Heart right ventricle (tissue), 16 donors: ENCODE measurements at places on chromosomes 1 and 21. TPM values are rescaled to one million over a fixed set of nuclear protein-coding genes. Genes with fewer than 3 reads are reported as not detected.
A peak's percentile ranks its signal among the peaks of the same experiment; 100 is the strongest.

Gene BNIPL
- total RNA-seq = 0.32 TPM

GRCh38 chr1:222547944-222548671, at the start of gene HHIPL2:
TSS of gene HHIPL2 (minus strand) at chr1:222548104. CDS start at chr1:222548044, 60 bp downstream.
- no peak for DNase-seq
- no peak within 1 kb of the TSS for H3K4me3 ChIP-seq
- no peak within 1 kb of the TSS for H3K27ac ChIP-seq
- H3K4me1 ChIP-seq = no peaks in the 10 kb centered on the region

Gene IL22RA1
- total RNA-seq = 0.31 TPM

- no peak overlapping the region for H3K4me3 ChIP-seq
- H3K4me1 ChIP-seq = peaks cover 12% of the 10 kb centered on the region
- no peaks in the 10 kb centered on the region for H3K27me3 ChIP-seq
- peak overlapping the region; percentile 67 for H3K27ac ChIP-seq
These were observed 12.0 kb upstream of the RBP7 start for GRCh38 chr1:9985001-9985400.

GRCh38 chr1:79839882-79840281, 833.4 kb upstream of the ADGRL4 start:
- no peak overlapping the region for H3K4me3 ChIP-seq
- no peaks in the 10 kb centered on the region for H3K27me3 ChIP-seq
- no peaks in the 10 kb centered on the region for H3K36me3 ChIP-seq
- no peak for DNase-seq

Gene TGFB2
- total RNA-seq = 28.4 TPM

DNA sequence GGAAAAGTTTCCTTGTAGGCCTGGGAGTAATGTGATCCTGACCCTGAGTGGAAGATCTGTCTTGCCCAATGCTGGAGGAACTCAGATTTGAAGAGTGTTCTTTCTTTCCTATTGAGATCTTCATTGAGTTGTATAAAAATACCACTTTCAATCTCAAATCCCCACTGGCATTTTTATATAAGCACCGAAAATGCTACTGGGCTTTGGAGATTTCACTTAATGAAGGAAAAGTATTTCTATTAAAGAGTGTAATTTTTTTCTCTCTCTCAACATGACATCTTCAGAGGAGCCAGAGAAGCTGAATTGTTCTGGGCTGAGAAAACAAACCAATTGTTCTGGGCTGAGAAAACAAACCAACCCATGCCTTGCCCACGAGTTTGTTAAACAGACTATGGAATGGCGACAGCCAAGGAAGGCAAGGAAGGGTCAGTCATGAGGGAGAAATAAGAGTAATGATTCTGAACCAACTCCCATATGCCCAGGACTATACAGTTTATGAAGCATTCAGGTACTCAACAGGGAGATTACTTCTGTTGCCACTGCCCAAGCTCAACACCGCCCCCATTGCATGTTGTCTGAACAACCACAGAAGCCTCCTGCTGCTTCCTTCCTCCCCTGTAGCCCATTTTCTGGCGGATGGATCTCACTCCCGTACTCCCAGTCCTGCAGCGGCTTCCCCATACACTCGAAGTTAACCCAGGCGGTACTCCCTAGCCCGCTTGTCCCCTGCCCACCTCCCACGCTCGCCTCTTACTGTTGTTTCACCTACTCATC, 103.2 kb downstream of the BEND5 start:
- no peak overlapping the region for H3K27ac ChIP-seq
- no peaks in the 10 kb centered on the region for H3K4me1 ChIP-seq
- peaks cover 28% of the 10 kb centered on the region for H3K27me3 ChIP-seq

Gene S100B
- total RNA-seq = 2.9 TPM
